Activated CD8-positive, alpha-beta memory T cell treated with anti-CD3 and anti-CD28 coated beads for 1 hour (primary cell): ENCODE measurements at places on chromosomes 7 and 10.

- no peak for DNase-seq
Observed at GRCh38 chr10:91630625-91631024, 2.2 kb downstream of the PPP1R3C start.

DNA sequence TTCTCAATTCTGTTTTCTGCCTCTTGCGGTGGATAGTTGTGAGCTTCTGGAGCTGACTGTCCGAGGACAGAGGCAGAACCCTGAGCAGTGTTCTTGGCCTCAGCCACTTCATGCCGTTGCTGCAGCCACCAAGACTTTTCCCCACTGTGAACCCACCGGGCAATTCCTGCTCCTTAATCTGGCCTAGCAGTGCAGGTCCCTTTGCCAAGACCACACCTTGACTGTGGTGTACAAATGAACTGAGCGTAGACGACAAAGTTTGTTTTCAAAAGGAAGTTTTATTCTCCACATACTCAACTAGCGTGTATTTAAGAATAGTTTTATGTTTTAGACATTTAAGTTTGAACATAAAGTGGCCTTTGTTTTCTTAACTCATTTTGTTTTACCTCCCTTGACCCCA lies 29.4 kb downstream of the SLC25A28 start:
- DNase-seq = no peak

GRCh38 chr10:89524279-89524678 lies 11.1 kb downstream of the SLC16A12 start:
- no peak for DNase-seq

GRCh38 chr10:18238870-18239485 lies 98.8 kb downstream of the CACNB2 start:
- no peak for DNase-seq
